ENCODE measurements at places on chromosomes 1 and 21.

GRCh38 chr1:18972531-18972930 is 16.1 kb upstream of the IFFO2 start:
- DNase-seq, result peak; percentile 48

GRCh38 chr1:117747605-117748004 is 141.8 kb downstream of the TENT5C start:
- DNase-seq, result no peak

GRCh38 chr1:107460035-107460434 is 319.2 kb downstream of the NTNG1 start:
- no peak for DNase-seq

- peak; percentile 18 for DNase-seq
Observed at GRCh38 chr1:154304664-154305337, 16.1 kb upstream of the AQP10 start.

GRCh38 chr21:44079846-44080245 is 27.4 kb upstream of the PWP2 start:
- no peak for DNase-seq

DNA sequence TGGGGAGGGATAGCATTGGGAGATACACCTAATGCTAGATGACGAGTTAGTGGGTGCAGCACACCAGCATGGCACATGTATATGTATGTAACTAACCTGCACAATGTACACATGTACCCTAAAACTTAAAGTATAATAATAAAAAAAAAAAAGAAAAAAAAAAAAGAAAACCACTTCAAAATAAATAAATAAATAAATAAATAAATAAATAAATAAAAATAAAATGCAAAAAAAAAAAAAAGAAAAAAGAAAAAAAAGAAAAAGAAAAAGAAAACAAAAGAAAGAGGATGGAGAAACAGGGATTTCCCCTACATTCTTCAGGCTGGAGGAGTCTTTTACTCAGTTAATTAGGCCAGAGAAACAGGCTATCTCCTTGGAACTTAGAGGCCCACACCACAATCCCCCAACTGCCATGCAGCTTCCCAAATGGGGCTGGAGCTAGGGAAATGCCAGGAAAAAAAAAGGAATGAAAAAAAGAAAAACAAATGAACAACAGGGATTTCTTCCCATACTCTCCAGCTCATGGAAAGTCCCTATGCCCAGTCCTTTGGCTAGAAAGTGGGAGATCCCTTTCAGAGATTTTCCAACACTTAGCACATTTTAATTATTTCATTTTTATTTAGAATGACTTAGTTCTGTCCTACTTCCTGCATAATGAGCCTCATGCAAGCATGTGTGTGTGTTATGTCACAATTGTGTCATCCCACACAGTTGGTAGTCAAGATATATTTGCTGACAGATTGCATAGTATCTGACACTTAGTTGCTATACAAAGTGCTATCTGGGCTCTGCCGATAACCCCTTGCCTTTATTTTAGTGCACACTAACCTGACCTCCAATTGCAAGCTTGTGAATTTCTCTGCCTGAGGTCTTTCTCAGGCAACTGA is 486.4 kb downstream of the PLPP3 start:
- peak; percentile 46 for DNase-seq

GRCh38 chr21:25938658-25939395 is 204.1 kb downstream of the GABPA start:
- no peak for DNase-seq

GRCh38 chr1:41558761-41559171 is 74.3 kb upstream of the EDN2 start:
- DNase-seq, result no peak

DNA sequence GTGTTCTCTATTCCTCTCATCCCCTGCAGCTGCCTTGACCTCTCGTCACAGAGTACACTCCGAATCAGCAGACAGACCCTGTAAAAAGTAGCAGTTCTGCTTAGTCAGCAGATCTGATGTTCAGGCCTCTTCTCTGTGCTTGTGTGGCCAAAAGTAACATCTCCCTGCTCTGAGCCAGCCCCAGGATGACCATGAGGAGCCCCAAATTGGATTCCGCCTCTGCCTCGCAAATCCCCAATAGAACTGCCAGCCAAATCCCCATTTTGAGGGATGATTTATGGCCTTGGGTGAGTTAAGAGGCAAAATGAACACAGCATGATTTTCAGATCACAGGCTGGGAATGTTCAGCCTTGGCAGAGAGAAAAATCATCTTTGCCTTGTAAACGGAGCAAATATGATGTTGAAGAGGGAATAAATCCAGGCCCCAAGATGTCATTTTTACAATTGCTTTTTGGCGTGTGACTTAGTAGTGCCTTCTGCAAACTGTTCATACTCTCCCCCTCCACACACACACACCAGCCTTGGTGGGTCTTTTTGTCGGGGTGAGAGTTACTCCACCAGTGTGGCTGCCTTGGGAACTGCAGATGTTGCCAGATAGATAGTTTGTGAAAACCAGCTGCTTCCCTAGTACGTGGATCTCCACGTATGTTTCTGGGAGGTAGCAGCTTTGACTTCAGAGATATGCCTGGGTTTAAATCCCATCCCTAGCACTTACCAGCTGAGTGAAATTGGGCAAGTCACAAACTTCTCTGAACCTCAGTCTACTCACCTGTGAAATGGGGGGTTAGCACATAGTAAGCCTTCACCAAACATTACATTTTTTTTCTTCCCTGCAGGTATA is 77.8 kb downstream of the MAN1C1 start:
- DNase-seq, result peak; percentile 90

DNA sequence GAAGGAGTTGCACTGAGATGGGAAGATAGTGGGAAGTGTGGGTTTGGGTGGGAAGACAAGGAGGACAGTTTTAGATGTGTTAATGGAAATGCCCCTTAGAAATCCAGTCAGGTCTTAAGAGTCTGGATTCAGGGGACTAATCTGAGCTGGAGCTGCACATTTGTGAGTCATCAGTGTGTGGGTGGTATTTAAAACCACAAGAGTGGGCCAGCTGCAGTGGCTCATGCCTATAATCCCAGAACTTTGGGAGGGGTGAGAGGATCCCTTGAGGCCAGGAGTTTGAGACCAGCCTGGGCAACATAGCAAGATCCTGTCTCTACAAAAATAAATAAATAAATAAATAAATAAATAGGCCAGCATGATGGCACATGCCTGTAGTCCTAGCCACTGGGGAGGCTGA is 40.9 kb upstream of the SLC6A9 start:
- peak; percentile 93 for DNase-seq

- DNase-seq, result no peak
Observed at GRCh38 chr1:5758859-5759578, 233.2 kb downstream of the NPHP4 start.

DNA sequence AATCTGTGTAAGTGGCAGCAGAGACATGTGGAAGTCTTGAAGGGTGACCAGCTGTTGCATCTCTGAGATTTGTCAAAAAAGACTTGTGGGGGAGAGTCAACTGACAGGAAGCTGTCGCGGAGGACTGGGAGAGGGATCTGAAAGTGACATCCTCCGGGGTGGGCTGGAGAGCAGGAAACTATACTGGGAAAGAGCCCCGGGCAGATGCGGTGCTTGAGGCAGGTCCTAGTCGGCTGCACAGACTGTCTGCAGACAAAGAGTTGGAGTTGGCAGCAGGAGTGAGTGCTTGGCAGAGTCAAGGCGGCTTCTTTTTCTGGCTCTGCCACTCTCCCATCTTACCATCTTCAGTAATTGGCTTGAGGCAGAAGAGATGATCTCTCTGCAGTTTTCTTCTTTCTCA is 294.0 kb upstream of the C1orf87 start:
- no peak for DNase-seq

DNA sequence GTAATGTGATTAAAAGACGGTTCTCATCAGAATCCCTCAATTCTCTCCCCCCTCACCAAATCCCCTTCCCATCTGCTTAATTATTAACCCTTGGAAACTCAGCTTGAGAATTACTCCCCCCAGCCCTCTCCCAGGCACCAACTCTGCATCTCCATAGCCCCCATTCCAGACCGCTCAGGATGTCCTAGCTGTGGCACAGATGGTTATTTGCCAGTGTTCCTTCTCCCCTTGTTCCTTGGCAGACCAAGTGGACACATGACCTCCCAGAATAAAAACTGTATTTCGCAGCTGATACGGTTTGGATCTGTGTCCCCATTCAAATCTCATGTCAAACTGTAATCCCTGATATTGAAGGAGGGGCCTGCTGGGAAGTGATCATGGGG is 14.6 kb downstream of the HENMT1 start:
- DNase-seq, result no peak

DNA sequence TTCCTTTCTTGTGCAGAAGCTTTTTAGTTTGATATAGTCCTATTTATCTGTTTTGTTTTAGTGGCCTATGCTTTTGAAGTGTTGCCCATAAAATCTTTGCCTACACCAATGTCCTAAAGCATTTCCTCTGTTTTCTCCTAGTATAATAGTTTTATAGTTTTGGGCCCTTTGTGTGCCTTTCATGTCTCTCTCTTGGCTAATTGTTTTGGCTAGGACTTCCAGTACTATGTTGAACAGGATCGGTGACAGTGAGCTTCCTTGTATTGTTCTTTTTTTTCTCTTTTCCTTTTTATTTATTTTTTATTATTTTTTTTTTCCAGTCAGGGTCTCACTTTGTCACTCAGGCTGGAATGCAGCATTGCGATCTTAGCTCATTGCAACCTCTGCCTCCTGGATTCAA is 47.0 kb upstream of the WARS2 start:
- DNase-seq, result no peak

GRCh38 chr1:108551137-108551862 is 8.6 kb upstream of the EEIG2 start:
- DNase-seq, result no peak

- peak; percentile 88 for DNase-seq
Observed at GRCh38 chr1:161159087-161159912, at the start of gene USP21. Gene USP21, plus strand, starts transcription at chr1:161159500. Its CDS starts 1,141 bp downstream, at chr1:161160641.

Measured in fibroblast of skin of abdomen (primary cell).